ENCODE measurements at places on chromosomes 7 and 10.
A peak's percentile ranks its signal among the peaks of the same experiment; 100 is the strongest.

GRCh38 chr7:65931685-65932084 lies 50.3 kb downstream of the GUSB start:
- DNase-seq = no peak

DNA sequence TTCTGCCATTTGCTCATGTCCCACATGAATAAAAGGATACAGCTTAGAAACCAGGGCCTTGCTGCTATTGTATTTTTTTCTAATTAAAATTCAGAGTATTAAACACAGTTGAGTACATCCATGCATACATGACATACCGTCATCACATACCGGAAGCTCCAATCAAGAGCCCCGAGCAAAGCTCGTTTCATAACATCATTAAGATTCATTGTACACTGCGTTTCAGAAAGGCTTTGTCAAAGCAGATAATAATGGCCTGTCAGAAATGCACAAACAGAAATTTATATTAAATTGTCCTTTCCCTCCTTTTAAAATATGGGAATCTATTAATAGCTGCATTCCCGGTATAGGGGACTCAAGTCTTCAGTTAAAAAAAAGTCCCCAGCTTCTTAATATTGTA lies 103.4 kb downstream of the PRTFDC1 start:
- DNase-seq = no peak

GRCh38 chr7:27199849-27200760 lies at the start of gene HOXA13:
TSS of gene HOXA13 (minus strand) at chr7:27200091. CDS start at chr7:27200077, 14 bp downstream.
- DNase-seq = no peak

GRCh38 chr7:32500922-32501341 lies 5.6 kb downstream of the AVL9 start:
- no peak for DNase-seq

GRCh38 chr7:77979219-77979618 lies 180.6 kb downstream of the PHTF2 start:
- DNase-seq = no peak

DNA sequence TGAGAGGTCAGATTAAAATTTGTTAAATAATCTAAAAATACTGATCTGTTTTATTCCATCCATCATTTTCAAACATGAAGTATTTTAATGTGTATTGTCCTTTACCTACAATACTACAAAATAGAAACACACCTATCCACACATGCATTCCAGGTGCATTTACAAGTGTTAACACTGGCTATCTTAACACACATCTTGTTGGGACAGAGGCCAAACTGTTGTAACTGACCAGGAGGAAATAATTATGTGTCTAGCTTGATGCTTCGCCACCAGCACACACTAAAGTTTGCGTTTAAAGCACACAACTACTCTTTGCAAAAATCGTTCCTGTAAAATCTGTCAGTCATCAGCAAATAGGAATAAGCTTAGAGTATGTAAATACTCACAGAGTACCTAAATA lies 2.8 kb downstream of the PANK1 start:
- no peak for DNase-seq

GRCh38 chr10:93384006-93384405 lies 98.1 kb downstream of the MYOF start:
- DNase-seq = no peak

DNA sequence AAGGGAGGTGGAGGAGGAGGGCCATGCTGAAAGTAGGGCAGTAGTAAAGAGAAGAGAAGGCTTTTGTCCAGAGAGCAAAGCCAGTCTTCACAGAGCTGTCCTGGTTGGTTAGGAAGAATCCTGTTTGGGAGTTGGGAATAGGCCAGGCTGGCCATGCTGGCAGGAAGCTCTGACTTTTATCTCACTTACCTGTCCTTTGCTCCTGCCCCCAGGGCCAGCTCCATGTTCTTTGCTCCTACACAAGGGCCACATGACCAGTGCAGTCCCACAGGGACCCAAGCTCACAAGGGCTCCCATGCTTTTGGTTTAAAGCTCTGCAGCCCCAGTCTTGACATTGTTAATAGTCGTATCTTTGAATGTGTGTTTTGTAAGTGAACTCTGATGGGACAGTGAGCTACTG lies 161.6 kb upstream of the KMT2E start:
- DNase-seq = no peak

- no peak for DNase-seq
Observed at GRCh38 chr7:40248681-40249080, 113.9 kb downstream of the SUGCT start.

GRCh38 chr7:4009211-4010060 lies 672.7 kb upstream of the FOXK1 start:
- no peak for DNase-seq

DNA sequence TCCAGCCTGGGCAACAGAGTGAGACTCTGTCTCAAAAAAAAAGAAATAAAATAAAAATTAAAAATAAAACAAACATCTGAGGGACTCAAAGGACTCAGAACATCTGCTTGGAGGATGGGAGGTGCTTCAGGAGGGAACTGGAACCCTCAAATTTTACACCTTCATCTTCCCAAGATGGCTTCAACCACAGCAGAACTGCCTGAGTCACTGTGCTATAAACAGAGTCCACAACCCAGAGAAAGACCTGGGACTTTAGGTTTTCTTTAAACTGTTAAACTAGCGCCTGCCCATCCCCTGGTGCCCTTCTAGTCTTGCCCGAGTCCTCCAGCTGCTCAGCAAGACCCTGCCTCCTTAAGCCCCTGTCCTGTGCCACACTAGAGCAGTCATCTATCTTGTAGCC lies 40.8 kb downstream of the RGS10 start:
- DNase-seq = no peak

DNA sequence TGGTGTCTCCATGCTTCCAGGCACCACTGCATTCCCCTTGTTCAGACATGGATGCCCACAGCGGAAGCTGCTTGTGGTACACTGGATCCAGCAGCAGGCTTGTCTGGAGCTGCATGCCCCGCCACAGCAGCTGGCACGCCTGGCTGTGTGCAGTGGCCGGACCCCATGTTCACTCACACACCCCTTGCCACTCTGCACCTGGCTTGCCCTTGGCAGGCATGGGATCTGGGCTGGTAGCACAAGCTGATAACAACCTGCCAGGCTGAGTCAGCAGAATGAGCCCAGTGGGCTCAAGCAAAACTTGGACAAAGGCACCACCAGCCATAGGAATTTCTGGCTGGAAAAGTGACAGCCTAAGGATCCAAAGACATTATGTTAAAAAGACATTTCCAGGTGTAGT lies 91.8 kb upstream of the TMEM168 start:
- no peak for DNase-seq

DNA sequence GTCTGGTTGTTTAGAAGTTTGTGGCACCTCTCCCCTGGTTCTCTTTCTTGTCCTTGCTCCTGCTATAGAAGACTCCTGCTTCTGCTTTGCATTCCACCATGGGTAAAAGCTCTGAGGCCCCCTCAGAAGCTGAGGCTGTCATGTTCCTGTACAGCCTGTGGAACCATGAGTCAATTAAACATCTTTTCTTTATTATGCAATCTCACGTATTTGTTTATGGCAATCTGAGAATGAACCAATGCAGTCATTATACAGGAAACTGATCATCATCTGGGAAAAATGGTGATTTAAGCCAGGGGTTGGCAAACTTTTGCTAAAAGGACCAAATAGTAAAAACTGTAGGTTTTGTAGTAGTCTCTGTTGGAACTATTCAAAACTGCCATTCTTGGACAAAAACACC lies 175.4 kb downstream of the CSTF2T start:
- DNase-seq = no peak

- DNase-seq = no peak
Observed at GRCh38 chr10:87702260-87702972, 42.7 kb downstream of the PAPSS2 start.

DNA sequence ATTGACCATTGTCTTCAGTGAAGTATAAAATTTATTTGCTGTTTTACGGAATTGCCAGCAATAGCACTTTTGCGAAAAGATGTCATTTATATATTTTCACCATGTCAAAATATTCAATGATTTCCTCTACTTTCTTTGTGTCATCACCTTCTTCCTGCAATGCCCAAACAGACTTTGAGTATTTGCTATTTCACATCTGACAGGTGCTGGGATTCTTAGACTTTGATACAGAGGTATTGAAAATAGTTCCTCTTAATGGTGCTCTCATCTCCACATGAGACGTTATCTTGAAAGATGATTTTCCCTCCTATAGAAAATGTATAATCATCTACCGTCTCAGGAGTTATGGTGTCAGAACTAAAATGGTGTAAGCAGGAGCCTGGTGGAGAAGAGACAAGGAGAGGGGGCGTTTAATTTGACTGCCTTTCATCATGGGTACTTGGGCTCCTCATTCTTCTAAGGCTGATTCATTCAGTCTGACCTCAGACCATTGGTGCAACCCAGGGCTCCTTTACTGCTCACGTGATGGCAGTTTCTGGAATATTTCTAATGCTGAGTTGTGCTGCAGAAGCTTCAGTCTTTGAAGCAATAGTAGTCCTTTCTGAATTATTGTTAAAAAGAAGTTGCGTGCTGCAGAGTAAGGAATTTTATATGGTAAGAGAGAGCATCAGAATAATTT lies 404.6 kb downstream of the PHTF2 start:
- no peak for DNase-seq

DNA sequence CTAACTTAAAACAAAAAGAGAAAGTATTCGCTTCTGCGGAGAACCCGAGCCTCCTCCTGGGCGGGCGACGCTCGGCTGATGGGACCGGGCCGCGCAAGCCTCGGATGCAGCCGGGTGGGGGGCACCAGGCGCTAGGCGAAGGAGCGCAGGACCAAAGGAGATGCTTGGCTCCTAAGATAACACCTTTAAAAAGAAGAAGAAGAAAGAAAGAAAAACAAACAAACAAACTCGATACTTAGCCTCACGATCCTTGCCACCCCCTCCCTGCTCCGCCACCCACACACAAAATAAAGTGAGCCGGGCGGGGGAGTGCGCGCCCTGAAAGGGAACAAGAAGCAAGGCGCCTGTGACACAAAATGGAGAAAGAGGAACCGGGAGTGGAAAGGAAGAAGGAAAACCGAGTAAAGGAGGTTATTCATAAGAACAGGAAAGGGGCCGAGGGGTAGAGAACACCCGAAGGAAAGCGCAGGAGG lies 34.0 kb upstream of the EBLN1 start:
- DNase-seq = peak; percentile 60

DNA sequence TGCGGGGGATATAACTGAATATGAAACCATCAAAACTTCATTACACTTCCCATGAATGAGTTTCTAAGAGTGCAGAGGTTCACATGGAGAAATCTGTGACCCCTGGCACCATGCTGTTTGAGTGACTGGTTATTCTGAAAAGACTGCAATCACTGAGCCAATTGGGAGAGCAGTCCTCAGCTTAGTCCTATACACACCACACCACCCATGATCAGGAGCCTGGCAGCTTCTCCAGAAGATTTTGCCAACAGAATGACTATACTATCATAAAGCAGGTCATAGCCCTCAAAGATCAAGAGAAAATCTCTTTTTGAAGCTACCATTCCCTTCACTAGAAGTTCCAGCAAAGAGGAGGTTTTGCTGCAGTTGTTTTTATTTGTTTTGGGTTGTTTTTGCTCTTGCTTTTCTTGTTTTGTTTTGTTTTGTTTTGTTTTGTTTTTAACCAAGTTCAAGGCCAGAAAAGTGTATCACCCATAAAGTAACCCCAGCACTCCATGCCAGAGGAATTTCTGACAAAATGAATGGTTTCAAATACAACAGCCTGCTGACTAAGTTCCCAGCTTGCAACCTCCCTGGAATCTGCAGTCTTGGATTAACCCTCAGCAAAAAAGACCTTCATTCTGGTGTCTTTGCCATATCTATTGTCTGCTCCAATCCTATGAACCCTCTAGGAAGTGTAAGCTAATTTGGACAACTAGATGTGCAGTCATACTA lies 19.7 kb upstream of the HGF start:
- DNase-seq = no peak

DNA sequence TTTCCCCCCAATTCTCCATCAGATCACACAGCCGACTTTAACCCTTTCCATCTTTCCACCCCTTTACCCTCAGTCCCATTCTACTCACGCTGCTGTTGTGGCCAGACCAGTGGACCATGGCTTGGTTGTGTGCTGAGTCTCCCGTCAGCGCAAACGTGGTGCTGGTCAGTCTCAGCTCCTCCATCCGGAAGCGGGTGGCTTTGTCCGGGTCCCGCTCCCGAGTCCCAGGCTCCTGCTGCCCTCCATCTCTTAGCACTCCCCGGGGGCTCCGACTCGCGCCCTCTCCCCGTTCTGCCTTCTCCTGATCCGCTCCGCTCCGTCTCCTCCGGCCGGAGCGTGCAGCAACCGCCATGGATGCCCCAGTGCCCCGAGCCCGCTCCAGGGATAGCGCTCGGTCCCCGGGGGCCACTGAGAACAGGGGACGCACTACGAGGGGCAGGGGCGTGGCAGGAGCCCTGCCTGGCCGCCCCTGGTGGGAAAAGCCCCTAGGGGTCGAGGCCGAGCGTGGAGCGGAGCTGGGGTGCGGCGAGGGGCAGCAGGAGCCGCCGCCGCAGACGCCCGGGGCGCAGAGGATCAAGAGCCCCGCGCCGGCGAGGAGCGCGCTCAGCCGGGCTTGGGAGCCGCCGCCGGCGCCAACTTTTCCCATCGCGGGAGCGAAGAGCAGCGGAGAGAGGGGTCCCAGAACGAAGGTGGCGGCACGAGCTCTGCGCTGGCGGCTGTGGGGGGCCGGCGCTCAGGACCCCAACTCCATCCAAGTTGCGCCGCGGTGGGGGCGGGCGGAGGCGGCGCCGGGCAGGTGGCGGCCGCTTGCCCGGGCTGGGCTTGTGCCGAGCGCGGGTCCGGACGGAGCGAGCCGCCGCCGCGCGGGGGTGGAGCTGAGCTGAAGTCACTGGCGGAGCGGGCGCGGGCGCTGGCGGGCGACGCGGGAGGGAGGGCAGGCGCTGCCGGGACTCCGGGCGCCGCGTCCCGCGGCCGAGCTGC lies at the start of gene SORCS1:
TSS of gene SORCS1 (minus strand) at position 826 of the 981 bp plus-strand sequence.
- DNase-seq = no peak

DNA sequence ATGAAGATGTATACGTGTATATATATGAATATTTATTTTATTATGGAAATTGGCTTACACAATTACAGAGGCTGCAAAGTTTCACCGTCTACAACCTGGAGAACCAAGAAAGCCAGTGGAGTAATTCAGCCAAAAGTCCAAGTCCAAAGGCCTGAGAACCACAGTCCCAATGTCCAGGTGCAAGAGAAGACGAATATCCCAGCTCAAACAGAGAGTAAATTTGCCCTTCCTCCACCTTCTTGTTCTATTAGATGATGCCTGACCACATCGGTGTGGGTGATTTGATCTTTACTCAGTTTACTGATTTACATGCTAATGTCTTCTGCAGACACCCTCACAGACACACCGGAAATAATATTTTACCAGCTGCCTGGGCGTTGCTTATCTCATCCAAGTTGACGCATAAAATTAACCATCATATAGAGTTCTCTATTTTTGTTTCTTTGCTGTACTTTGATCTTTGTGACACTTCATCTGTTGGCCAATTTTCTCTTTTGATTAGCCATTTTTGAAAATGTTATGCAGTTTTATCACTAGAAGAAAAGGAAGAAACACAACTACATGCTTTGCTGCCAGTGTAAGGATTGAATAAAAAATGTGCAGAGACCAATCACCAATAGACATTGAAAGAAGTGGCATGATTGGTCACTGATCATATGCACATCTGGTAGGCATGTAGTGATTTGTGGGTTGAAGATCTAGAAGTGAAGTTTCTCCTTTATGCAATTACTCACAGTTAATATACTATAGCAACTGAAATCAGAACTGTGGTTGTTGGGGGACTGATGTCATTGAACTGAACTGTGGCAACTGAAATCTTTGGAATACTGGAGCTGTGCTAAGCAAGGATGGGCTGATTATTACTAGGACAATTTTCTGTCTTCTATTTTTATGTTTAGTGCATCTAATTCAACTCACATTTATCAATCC lies 68.5 kb downstream of the EPDR1 start:
- DNase-seq = no peak

Data from stimulated activated CD8-positive, alpha-beta memory T cell treated with anti-CD3 and anti-CD28 coated beads, Interleukin-4, amount 100 ng/mL, for 4 hours (primary cell).